Spinal cord (tissue), 10 donors: ENCODE measurements at places on chromosomes 3 and 15. TPM values are rescaled to one million over a fixed set of nuclear protein-coding genes. Genes with fewer than 3 reads are reported as not detected.

- DNase-seq, result peak; percentile 65
These were observed 128.9 kb upstream of the ICE2 start for GRCh38 chr15:60607817-60608216.

- DNase-seq, result no peak
These were observed 527.2 kb downstream of the FOXP1 start for GRCh38 chr3:71056327-71056726.

DNA sequence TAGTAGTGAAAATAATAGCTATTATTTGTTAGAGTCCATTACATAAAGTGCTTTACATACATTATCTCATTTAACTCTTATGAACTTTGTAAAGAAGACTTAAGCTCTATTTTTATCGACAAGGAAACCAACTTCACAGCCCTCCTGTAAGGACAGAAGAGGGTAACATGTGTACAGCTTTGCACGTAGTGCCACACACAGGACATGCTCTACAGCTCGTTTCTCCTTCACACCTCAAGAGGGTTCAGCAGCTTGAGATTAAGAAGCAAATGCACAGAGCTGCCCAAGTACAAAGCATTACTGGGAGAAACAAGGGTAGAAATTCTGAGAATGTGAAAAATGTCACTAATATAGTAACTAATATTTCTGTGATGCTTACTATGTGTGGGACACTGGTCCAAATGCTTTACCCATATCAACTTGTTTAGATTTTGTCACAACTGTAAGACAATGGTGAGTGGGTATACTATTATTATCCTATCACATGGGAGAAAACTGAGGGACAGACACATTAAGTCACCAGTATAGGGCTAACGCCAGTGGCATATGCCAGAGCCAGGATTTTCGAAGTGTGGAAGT, 327.8 kb downstream of the CTNNB1 start:
- DNase-seq, result no peak

DNA sequence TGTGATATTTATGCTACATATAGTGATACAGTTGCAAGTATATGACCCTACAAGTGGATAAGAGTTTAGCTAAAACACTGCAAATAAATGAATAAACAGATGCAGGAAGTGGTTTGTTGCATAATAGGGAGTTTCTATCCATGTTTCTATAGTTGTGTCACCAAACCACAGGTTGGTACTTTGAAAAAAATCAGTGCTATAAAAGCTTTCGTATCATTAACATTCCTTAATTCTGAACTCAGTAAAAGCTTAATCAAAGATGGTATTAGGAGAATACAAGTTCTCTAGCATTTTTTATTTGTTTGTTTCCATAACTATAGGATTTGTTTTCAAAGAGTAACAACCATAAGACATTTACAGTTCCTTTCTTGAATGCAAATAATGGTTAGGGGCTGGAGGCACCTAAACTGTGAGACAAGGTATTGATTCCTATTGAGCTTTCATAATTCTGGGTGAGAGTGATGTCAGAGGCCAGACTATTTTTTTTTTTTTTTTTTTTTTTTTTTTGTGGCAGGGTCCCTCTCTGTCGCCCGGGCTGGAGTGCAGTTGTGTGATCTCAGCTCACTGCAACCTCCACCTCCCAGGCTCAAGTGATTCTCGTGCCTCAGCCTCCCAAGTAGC, 29.6 kb downstream of the CPOX start:
- no peak for DNase-seq

Gene GPR149
- 1.8 TPM for total RNA-seq
